NCI-H69 (cell line): ENCODE measurements at places on chromosomes 6 and 20.

DNA sequence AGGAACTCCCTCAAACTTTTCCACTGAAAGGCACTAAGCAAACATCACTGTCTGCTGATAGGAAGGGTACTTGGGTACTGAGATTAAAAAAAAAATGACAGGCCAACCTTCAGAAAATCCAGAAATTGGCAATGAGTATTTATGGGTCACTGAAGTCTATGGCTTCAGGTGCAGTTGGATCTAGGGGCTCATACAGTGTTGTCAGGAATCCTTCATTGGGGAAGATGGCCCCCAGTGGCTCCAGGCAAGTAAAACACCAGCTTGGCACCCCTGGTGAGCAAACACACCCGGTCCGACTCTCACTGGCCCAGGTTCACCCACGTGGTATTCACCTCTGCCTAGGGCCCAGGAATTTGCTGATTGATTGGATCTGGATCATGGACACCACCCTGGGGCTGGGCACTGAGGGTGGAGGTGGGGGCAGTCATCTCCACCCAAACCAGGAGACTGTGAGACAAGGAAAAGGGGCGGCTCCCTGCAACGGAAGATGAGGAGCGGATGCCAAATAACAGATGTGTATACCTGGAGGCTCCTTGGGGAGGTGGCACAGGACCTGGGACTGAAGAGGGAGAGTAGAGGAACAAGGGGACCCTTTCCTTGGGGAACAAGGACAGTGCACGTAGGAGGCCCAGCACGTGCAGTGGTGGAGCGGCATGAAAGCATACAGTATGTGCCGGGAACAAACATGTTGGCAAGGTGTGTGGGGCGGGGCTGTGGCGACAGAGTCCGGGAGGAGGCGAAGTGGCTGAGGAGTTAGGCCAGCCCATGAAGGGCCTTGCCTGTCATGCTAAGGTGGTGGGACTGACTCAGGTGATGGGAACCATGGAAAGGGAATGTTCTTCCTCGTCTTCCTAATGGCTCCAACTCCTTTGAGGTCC, 4.7 kb downstream of the SLC2A10 start:
- peak; percentile 16 for DNase-seq

GRCh38 chr6:14472986-14473337, 355.4 kb downstream of the CD83 start:
- no peak for DNase-seq

GRCh38 chr6:22580337-22580736, 11.0 kb downstream of the HDGFL1 start:
- DNase-seq, result no peak

DNA sequence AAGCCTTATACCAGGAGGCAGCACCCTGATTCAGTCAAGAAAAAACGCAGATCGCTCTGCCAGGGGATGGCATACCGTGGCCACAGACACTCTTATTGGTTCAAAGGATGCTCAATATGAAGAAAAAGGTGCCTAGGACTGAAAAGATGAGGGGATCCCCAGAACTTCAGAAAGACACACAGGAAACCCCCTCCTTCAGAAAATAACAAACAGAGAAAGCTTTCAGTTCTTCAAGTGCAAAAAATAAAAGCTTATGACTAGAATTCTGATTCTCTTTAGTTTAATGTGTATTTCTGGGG, 17.7 kb upstream of the MYB start:
- DNase-seq, result no peak
